Activated naive CD4-positive, alpha-beta T cell (primary cell): ENCODE measurements at places on chromosomes 3 and 15.
A peak's percentile ranks its signal among the peaks of the same experiment; 100 is the strongest.

GRCh38 chr3:35709691-35710090 is 70.4 kb downstream of the ARPP21 start:
- no peak for DNase-seq

DNA sequence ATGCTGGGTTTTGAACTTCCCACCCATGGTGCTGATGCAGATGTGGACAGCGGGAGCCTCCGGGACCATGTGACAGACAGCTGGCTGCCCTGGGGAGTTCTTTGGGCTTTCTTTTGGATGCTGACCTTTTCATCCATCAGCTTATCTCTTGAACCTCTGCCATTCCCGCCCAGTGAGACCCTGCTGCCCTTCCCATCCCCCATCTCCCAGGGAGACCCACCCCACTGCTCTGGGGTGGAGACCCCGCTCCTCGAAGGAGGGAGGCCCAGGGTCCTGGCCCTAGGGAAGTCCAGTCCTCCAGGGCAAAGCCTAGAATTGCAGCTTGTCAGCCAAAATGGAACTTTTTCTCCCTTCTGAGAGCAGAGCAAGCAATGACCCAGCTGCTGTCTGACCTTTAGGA is 64.0 kb downstream of the ITGA11 start:
- DNase-seq, result no peak

GRCh38 chr15:38389924-38390542 is 63.9 kb upstream of the FAM98B start:
- peak; percentile 12 for DNase-seq

- DNase-seq, result no peak
Observed at GRCh38 chr15:81888748-81889484, 156.9 kb downstream of the MEX3B start.

GRCh38 chr15:35166730-35167359 is 81.8 kb upstream of the NANOGP8 start:
- DNase-seq, result no peak

- no peak for DNase-seq
Observed at GRCh38 chr3:55935241-55935640, 448.1 kb upstream of the WNT5A start.

- DNase-seq, result no peak
Observed at GRCh38 chr15:22944651-22945050, 35.5 kb downstream of the CYFIP1 start.

GRCh38 chr15:73965758-73966113 is 26.4 kb downstream of the STOML1 start:
- no peak for DNase-seq

DNA sequence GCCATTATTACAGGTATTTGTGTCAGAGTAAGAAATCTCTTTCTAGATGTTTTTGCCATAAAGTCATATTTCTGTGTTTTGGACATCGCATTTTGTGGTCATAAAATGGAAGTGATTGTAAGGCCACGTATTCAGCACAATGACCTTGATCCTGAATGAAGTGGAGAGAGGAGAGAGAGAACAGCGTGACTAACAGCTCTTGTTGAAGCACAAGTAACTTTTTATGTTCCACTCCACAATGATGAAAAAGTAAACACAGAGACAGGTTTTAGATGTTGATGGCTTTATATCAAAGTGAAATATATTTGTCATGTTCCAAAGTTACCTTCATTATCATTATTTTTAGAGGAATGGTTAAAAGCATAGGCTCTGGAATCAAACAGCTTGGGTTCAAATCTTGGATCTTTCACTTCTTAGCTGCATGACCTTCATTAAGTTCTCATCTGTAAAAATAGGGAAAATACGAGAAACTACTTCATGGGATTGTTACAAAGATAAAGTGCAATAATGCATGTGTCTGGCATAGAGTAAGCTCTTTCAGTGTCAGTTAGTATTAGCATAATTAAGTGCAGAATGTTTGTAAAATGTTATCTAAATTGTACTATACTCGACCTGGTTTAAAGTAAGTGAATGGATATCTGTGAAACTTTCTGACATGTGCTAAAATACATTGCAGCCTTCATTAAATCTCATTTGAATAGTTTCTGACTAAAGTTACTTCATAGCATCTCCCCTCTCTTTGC is 341.5 kb upstream of the DNAJC19 start:
- no peak for DNase-seq

DNA sequence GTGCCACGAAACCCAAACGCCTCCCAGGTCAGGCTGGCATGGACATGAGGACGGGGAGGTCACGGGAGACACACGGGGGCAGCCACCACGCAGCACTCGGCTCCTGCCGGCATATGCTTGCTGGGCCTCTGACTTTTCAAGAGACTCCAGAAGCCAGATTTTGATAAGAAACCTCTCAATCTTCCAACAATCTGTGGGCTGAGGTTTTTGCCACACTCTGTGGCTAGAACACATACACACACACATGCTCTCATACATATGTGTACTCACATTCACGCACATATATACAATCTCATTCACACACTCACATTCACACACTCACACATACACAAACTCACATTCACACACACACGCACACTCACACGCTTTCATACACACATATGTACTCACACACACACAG is 86.7 kb upstream of the LINGO1 start:
- DNase-seq, result no peak

DNA sequence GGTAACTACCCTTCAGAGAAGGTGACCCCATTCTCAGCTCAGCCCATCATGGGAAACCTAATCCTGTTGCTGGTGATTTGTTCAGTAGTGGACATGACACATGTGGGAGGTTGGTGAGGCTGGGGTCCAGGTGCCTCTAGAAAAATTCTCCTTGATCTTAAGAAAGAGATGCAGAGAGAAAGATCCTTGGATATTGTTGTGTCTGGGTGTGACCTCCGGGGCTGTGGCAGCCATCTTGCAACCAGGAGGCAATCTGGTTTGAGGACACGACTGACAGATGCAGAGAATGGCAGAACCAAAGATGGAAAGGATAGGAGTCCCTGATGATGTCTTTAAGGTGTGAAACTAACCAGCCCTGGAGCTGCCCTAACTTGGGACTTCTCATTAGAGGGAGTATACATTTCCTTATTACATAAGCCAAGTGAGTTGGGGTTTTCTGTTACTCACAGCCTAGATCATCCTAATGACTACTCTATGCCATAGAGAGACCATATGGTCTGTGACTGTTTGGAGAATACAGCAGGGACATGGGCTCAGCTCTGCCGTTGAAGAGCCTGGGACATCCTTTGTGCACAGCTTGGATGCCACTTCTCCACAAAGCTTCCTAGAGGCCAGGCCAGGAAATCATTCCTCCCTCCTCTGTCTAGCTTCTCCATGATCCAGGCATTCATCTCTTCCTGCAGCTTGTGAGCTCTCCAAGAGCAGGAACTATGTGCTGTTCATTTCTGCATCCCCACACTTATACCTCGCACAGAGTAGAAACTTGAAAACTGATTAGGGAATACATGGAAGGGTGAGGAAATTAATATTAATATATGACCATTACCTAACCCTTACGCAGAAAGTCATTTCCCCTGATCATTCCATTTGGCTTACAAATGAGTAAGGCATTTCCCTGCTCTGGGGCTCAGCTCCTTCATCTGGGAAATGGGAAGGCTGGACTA is 45.9 kb downstream of the HRH1 start:
- DNase-seq, result no peak

GRCh38 chr3:94904156-94904674 is 841.4 kb downstream of the NSUN3 start:
- DNase-seq, result no peak

- no peak for DNase-seq
Observed at GRCh38 chr3:153284282-153284938, 122.4 kb downstream of the RAP2B start.

GRCh38 chr3:5650303-5650702 is 462.8 kb downstream of the EDEM1 start:
- DNase-seq, result no peak

- DNase-seq, result no peak
Observed at GRCh38 chr15:31489801-31490646, 163.4 kb downstream of the KLF13 start.

DNA sequence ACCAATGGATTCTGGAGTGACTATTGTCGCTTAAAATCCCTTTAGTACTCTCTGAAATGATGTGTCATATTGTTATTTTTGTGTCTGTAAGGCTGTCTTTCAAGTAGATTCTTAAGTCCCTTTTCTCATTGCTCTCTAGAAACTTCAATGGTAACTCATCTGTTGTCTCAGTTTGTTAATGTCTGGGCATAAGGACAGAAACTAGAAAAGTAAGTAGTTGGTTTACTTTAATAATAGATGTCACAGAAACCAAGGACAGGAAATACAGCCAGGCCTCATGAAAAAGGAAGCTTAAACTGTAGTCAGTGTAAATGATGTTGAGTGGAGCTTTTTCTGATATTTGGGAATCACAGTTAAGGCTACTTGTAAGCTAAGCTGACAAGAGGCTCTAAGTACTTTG is 730.2 kb upstream of the DPPA4 start:
- no peak for DNase-seq

GRCh38 chr15:26590676-26591075 is 182.2 kb downstream of the GABRB3 start:
- DNase-seq, result no peak

DNA sequence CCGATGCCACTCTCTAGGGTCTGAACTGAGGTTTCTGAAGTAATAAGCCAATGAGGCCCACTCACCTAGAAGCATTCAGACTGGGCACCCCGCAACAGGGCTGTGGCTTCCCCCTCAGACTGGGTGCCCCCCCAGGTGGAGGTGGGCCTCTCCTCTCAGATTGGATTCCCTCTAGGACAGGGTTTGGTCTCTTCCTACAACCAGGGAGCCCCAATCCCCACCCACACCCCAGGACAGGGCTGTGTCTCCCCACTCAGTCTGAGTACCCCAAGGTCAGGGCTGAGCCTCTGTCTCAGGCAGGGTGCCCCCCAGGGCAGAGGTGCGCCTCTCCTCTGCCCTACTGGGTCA is 27.7 kb downstream of the PTH1R start:
- no peak for DNase-seq

DNA sequence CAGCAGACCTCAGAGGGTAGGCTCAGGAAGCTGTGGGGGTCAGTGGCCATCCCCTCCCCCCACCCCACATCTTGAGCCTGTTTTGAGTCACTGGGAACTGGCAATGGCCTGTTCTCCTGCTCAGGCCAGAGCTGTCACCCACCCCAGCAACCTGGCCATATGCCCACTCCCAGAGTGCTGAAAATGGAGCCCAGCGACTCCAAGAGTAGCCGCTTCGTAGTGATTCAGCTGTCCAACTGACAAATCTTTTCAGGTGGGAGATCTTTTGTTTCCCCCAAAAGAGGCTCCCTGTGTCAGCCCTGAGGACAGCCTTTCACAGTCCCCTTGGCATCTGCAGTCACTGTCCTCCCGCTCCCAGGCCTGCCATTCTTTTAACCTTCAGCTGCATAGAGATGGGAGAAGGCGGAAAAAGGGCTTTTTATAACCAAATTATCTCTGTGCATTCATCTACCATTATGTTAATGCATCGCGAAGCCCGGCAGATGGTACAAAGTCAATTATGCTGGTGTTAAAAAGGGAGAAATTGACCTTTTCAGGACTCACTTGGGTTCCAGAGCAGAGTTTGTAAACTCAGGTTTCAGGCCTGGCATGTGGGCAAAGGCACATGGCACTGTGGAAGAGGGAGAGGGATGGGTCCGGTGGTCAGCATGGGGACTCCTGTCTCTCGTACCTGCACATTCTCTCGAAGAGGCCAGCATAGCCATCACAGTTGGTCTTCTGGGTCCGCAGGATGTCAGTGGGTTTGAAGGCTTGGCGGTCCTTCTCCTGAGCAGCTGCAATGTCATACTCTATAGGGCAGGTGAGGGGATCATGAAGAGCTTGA is 32.1 kb downstream of the KY start:
- DNase-seq, result no peak

DNA sequence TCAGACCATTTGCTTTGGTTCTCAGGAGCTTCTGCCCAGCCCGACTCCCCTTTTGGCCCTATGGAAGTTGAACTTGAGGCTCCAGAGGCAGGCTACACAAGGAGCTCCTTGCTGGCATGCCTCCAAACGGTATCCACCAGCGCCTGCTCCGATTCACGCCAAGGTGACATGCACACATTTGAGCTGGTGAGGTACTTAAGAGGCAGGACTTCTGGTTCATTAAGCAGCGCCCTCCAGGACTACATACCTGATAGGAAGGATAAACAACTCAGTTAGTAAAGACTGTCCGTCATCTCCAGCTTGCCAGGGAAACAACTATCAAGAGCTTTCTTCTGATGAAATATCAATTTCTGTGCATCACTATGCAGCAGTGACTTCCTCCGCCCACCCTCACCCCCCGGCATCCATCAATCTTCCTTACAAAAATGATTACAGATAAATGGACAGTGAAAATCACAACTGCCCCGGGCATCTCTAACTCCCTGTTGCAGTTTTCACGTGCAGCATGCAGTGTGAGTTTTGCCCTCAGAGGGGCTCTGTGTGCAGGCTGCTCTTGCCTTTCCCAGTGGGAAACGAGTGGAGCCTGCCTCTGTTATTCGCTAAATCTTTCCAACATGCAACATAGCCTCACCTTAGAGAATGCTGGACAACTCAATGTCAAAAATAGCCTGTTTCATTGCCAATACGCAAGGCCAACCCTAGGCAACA is 122.9 kb downstream of the ARRDC4 start:
- DNase-seq, result no peak

DNA sequence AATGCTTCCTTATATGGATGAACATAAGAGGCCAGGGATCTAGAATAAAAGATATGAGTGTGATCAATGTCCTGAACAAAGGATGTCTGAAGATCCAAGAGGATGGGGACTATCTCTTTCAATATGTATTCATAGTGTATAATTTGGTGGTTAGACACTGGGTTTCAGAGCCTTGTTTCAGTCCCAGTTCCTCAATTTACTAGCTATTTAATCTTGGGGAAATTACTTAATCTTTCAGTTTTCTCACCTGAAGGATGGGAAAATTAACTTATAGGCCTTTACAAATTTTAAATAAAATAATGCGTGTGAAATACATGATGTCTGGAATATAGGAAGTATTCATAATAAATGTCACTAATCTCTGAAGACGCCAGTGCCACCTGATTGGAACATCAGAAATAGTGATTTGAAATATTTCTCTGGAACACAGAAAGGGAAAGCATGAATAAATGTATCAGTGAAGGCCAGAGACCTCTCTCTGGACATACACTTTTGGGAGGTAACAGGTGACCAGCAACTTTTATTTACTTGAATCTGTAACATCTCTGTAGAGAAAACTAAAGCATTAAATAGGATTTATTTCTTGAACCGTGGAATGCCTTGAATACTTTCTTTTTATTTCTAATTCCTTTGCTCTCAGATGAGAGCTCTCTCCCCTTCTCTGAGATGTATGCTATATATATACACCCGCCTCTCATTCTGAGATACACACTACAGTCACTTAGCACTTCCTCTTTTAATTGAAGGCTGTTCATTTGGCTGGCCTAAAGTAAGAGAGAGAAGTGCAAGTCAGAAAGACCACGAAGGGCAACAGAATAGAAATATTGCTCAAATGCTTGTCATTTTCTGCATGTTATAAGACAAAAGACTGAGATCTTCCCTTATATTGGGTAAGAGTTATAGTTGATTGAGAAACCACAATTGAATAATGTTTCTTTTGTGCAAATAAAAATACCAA is 407.1 kb downstream of the LSAMP start:
- no peak for DNase-seq

- no peak for DNase-seq
Observed at GRCh38 chr3:171176244-171176933, 149.9 kb upstream of the SLC2A2 start.

- DNase-seq, result no peak
Observed at GRCh38 chr15:96365781-96366525, 35.5 kb downstream of the NR2F2 start.

GRCh38 chr3:172709774-172710663 is 848 bp downstream of the NCEH1 start:
- DNase-seq, result no peak

- DNase-seq, result no peak
Observed at GRCh38 chr3:139548801-139549200, 9.3 kb upstream of the RBP1 start.

GRCh38 chr15:83682476-83683088 is 28.7 kb downstream of the ADAMTSL3 start:
- no peak for DNase-seq
